ENCODE measurements at places on chromosomes 1 and 21.

- no peak for DNase-seq
Measured at GRCh38 chr1:211610779-211611556, 32.0 kb upstream of the SLC30A1 start.

GRCh38 chr1:90127288-90127953 lies 132.5 kb downstream of the ZNF326 start:
- no peak for DNase-seq

GRCh38 chr1:156693848-156694689 lies 11.3 kb downstream of the CRABP2 start:
- DNase-seq = no peak

DNA sequence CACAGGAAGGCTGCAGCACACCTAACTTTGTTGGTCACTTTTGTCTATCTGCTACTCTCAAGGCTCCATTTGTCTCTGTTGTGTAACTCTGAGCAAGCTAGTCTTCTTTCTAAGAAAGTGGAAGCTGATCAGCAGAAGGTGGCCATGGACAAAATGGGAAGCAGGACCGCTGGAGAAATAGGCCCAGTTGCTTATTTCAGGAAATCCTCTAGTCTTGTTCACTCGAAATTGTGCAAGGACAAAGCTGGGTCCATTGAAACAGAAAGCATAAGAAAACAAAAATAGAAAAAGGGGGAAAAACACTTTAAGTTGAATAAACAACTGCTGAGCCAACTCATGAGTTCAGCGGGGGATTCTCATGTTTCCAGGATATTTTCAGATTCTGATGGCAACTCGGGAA lies 150.1 kb downstream of the PBX1 start:
- DNase-seq = no peak

DNA sequence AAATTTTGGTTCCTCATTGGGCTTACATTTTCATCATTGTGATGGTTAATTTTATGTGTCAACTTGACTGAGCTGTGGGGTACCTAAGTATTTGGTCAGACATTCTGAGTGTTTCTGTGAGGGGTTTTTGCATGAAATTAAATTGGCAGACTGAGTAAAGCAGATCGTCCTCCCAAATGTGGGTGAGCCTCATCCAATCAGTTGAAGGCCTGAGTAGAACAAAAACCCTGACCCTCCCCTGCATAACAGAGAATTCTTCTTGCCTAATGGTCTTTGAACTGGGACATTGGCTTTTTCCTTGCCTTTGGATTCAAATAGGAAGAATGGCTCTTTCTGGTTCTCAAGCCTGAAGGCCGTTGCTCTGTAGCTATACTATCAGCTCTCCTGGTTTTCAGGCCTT lies 59.1 kb upstream of the JUN start:
- no peak for DNase-seq

DNA sequence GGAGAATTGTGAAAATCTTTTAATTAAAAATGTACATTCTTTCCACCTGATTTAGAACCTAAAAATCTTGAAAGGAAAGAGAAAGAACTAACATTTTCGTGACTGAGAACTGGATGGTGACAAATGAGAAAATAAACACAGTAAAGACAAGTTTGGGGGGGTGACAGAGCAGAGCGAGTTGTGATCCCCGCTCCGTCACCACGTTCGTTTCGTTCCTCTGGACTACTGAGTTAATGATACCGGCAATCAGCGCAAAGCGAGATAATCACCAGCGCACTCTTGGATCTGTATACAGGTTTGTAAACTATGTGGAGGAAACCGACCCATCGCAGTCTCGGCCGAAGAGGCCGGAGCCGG lies 31.2 kb upstream of the CFAP126 start:
- DNase-seq = no peak

- no peak for DNase-seq
Measured at GRCh38 chr21:45131537-45131999, 57.2 kb downstream of the ADARB1 start.

DNA sequence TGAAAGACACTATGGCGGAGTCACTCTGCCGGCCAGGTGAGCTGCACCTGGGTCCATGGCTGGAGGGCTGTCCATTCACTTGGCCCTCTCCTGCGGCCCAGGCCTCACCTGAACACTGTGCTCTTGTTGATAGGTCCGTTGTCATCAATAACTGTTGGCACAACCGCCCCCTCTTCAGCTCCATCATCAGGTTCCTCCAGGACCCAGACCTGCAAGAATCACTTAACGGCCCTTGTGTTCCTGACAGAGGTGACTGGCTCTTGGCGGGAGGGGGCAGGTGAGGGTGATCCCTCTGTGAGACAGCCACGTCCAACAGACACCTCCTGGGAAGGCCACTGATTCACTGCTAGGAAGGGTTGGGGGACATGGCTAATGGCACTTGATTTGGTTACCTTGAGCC lies 54.9 kb downstream of the INAVA start:
- DNase-seq = no peak

DNA sequence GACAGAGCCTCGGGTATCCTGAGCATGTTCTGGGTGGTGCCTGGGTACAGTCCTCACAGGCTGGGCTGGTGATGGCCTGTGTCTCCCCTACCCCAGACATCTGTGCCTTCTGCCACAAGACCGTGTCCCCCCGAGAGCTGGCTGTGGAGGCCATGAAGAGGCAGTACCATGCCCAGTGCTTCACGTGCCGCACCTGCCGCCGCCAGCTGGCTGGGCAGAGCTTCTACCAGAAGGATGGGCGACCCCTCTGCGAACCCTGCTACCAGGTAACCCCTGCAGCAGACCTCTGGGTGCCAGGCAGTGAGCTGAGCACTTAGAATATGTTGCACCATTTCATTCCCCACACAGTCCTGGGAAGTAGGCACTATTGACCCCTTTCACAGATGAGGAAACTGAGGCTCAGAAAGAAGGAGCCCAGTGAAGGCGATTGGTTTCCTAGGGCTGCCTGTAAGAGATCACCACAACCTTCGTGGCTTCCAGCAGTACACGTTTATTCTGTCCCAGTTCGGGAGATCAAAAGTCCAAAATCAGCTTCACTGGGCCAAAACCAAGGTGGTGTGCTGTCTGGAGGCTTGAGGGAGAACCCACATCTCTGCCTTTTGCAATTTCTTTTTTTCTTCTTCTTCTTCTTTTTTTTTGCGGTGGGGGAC lies 11.8 kb downstream of the FBLIM1 start:
- no peak for DNase-seq

GRCh38 chr1:59027177-59027576 lies 243.3 kb upstream of the JUN start:
- DNase-seq = no peak

DNA sequence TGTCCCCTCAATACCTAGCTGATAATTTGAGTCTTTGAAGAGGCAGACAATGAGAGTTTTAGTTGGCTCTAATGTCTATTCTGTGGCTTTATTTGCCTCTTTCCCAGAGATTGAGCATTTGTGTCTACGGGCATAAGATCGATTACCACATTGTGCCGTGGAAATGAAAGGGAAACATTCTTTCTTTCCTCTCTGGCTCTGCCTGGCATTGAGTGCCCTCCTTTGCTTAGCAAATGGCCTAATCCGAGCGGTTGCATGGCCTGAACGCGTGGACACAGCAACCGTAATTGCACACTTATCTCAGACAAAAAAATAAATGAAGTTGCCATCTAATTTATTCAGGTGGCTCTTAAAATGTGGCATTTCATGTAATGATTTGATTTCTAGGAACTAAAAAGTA lies 247.9 kb downstream of the ADGRL2 start:
- no peak for DNase-seq

DNA sequence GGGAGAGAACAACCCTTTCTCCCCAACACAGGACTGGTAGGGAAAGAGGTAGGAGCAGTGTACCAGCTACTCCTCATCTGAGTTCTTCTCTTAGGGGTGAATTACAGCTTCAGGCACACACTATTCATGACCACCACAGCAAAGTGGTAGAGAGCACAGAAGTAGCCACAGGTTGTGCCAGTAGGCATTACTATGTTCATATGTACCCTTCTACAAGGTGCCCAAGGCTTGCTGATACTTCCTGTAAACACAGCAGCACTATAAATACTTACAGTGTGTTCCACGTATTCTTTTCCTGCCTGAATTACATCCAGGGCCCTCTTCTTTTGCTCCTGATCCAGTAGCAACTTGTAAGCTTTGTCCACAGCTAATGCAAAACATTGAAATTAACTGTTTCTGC lies 23.1 kb downstream of the DNAJC8 start:
- no peak for DNase-seq

DNA sequence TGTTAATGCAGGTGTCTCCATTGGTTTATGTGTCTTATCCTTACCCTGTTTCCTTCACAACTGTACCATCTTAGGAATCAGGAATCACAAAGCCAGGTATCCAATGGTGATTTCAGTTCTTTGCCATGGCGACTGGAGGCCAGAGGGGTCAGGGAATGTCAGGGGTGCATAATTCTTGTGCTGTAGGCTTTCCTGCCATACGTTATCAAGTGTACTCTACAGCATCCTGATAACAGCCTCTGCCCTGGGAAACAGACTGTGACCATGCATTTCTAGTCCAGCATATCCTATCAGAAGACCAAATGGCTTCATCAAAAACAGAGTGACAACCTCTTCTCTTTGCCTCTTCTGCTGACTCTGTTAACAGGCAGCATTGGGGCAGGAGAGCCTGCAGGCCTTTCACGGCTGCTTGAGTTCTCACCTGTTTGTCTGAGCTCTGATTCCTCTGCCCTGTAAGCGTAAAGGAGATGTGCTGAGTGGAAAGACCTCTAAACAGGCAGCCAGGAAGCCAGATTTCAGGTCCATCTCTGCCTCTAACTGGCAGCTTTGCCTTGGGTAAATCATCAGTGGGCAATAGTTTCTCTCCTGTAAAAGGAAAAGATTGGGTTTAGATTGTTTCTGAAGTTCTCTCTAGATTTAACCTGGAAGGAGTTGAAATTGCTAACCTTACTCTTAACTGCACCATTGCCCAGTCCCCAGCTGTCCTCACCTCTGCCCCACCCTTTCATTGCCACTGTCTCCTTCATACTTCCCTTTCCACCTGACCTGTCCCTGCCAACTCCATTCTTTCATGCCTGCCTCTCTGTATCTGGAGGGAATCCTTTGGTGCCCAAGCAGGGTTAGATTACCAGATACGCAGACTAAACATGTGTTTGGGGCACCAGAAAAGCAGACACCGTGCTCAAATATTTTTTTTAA lies 80.2 kb downstream of the LRRC8D start:
- DNase-seq = no peak

GRCh38 chr1:241654019-241654418 lies 1.9 kb downstream of the WDR64 start:
- no peak for DNase-seq

DNA sequence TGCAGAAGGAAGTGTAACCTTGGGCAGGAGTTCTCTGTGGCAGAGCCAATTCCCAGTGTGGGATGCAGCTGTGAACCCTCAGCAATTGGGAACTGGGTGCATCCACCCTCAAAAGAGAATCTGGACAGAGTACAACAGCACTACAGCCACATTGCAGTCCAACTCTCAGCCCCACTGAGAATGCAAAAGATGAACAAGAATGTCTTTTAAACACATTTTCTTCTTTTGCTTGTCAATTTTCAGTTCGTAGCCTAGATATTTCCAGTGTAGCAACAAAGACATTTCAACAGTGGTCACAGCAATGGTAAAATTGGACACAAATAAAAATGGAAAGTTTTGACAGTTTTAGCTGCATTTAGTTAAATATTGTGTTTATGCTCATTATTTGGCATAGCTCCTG lies 114.0 kb upstream of the APP start:
- DNase-seq = no peak

DNA sequence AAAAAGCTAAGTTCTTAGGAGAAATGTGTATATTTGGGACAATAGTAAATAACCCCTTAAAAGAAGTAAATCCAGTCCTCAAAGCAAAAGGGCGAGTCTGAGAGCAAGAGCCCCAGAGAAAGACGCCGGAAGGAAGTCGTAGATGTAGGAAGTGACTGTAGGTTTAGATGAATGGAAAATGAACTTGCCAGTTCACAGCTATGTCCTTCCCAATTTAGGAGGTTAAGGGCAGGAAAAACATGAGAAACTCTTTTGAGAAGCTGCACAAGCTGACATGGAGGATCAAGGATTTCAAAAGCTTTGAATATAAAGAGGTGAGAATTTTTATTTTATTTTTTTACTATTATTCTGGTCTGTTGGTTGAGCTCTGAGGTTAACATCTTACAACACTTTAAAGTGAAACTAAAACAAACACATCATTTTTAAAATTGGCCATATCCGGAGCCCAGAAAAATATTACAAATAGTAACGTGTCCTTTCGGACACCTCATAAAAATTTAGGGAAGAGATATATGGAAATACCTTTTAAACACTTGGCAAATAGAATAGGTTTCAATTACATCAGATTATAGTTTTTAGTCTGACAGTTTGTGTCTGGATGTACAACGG lies 1178.6 kb downstream of the MRPL39 start:
- DNase-seq = no peak

GRCh38 chr1:58738876-58739275 lies 39.0 kb upstream of the MYSM1 start:
- no peak for DNase-seq

- DNase-seq = no peak
Measured at GRCh38 chr1:188432427-188432826, 1603.7 kb downstream of the PLA2G4A start.

GRCh38 chr1:61316493-61316892 lies 234.1 kb downstream of the NFIA start:
- no peak for DNase-seq

GRCh38 chr1:166007176-166007575 lies 159.6 kb downstream of the FAM78B start:
- no peak for DNase-seq

- peak; percentile 37 for DNase-seq
Measured at GRCh38 chr1:160078512-160079195, 2.7 kb upstream of the KCNJ9 start.

DNA sequence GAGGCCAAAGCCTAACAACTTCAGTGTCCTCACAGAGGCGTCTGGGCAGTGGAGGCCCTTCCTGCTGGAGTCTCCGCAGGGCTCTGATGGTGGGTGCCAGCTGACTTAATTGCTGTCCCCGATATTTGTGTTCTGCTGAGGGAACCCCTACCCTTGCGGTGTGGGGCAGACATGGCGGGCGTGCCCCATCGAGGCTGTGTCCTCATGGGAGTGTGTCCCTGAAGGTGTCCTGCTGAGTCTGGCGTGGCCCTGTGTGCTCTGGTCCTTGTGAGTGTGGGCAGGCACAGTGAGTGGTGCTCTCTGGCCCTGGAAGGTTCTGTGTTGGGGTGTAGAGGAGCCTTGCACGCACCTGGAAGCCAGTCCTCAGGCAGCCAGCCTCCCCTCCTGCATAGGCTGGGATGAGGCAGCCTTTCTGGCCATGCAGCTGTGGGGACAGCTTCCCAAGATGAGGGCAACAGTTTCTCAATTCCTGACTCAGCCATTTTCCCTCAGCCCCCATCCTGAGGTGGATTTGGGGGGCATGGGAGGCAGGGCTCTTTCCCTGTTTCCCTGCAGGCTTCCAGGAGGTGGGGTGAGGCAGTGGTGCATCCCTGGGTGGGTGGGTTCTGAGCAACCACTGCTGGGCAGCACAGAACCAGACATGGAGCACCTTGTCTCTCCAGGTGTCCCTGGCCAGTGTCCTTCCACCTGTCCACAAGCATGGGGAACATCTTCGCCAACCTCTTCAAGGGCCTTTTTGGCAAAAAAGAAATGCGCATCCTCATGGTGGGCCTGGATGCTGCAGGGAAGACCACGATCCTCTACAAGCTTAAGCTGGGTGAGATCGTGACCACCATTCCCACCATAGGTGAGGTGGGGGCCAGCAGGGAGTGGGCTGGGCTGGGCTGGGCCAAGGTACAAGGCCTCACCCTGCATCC lies 6.5 kb downstream of the C1orf35 start:
- DNase-seq = no peak

- no peak for DNase-seq
Measured at GRCh38 chr1:218667781-218668516, 322.8 kb downstream of the TGFB2 start.

- no peak for DNase-seq
Measured at GRCh38 chr1:169327875-169328274, 39.7 kb downstream of the NME7 start.

GRCh38 chr1:970242-970972 lies 4.1 kb downstream of the PLEKHN1 start:
- DNase-seq = no peak

Measured in T follicular helper cell (primary cell).